CD4-positive, alpha-beta T cell treated with Interleukin-10 for 1 hour (primary cell): ENCODE measurements at places on chromosomes 2 and 18.

DNA sequence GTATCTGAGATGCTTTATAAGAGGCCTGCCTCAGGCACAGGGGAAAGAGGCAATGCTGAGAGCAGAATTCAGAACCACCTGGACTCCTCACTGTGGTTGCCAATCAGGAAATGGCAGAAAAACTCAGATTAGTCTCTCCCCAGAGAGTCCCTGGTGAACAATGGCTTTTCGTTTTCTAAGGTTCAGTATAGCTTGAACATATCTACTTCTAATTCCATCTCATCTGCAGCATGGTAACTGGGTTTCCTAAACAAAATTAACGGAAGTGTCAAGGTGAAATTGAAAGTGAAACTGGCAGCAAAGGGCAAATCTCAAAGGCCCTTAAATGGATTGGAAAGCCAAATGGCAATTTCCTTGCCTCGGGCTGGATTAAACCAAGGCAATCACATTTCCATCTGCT, 480.2 kb upstream of the ACVR2A start:
- DNase-seq = peak; percentile 39

GRCh38 chr18:57063601-57064103, 83.2 kb upstream of the BOD1L2 start:
- no peak for DNase-seq

GRCh38 chr2:12700989-12701388, 15.7 kb upstream of the TRIB2 start:
- no peak for DNase-seq

DNA sequence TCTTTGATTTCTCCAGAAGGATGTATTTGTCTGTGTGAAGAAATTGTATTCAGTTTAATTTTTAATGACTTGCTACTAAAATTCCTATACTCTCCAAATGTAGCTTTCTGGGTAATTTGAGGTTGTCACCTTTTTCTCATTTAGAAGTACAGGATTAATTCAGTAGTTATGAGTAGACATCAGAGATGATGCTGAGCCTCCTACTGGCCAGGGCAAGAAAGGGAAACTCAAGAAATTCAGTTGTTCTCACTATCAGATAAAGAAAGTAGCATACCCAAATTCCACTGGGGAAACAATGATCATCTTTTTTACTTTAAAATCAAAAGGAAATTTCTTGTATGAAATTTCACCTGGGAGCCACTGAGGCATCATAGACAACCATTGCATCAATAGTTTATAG, 199.4 kb downstream of the SATB2 start:
- no peak for DNase-seq

DNA sequence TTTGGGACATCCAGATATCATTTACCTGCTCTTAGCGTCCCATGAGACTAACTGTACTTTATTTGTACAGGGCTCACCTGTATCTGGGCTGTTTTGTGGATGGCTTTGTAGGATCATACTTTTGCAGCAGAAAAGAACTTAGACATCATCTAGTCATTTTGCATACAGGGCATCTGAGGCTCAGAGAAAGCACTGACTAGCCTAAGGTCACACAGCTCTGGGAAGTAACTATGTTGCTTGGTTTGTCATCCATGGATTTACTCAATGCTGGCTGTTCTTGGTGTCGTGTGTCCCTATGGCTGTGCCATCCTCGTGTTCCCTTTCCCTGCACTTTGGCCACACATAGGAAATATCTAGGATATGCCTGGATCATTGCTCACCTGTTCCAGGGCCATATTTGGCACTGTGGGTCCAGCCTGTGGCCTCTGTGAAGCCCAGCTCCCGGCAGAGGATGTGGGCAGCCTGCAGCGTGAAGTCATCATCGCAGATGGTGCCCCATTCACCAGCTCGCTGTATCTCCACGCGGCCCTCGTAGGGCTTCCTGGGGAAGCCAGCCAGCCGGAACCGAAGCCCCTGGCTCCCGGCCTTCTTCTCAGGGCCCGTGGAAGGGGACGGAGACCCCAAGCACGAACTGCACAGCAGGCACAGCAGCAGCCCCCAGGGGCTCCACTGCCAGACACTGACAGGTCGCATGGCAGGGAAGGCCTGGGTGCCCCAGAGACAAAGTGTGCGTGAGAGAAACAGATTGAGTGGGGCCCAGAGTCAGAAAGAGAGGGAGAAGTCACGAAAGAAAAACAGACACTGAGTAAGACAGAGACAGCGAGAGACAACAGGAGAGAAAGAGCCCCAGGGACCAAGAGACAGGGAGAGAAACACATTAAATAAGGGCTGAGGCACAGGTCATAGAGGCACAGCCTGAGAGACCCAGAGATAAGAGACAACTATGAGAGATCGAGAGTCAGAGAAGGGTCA, 1.5 kb downstream of the LOXL3 start:
- no peak for DNase-seq

- DNase-seq = no peak
Observed at GRCh38 chr2:215000721-215001120, 137.7 kb downstream of the ABCA12 start.

DNA sequence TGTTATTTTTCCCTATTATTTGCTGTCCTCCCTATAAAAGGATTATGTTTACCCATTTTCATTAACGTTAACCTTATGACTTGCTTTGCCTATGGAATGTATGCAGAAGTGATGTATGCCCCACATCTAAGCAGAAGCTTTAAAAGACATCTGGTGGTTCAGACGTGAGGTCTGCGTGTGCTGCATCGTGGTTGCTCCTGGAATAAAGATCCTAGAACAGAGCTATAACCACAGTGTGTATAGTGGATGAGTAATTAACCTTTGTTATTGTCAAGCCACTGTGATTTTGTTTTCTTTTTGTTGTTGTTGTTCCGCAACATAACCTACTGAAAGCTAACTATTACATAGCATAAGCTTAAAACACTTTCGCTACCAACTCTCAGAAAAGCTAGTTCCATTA, 20.9 kb upstream of the CFAP36 start:
- DNase-seq = no peak

- DNase-seq = no peak
Observed at GRCh38 chr2:233400961-233401360, 46.7 kb downstream of the DGKD start.
